ENCODE measurements at places on chromosomes 16 and 17. TPM values are rescaled to one million over a fixed set of nuclear protein-coding genes. Genes with fewer than 3 reads are reported as not detected.
A peak's percentile ranks its signal among the peaks of the same experiment; 100 is the strongest.

DNA sequence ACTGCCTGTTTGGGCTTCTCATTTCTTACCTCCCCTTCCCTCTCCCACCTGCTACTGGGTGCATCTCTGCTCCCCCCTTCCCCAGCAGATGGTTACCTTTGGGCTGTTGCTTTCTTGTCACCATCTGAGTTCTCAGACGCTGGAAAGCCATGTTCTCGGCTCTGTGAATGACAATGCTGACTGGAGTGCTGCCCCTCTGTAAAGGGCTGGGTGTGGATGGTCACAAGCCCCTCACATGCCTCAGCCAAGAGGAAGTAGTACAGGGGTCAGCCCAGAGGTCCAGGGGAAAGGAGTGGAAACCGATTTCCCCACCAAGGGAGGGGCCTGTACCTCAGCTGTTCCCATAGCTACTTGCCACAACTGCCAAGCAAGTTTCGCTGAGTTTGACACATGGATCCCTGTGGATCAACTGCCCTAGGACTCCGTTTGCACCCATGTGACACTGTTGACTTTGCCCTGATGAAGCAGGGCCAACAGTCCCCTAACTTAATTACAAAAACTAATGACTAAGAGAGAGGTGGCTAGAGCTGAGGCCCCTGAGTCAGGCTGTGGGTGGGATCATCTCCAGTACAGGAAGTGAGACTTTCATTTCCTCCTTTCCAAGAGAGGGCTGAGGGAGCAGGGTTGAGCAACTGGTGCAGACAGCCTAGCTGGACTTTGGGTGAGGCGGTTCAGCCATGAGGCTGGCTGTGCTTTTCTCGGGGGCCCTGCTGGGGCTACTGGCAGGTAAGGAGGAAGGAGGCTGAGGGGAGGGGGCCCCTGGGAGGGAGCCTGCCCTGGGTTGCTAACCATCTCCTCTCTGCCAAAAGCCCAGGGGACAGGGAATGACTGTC, at the start of gene CD68:
Gene CD68 (plus strand): TSS at position 638 of the 833 bp plus-strand sequence. CDS start 40 bp downstream, at position 678.
- DNase-seq: peak; percentile 61

DNA sequence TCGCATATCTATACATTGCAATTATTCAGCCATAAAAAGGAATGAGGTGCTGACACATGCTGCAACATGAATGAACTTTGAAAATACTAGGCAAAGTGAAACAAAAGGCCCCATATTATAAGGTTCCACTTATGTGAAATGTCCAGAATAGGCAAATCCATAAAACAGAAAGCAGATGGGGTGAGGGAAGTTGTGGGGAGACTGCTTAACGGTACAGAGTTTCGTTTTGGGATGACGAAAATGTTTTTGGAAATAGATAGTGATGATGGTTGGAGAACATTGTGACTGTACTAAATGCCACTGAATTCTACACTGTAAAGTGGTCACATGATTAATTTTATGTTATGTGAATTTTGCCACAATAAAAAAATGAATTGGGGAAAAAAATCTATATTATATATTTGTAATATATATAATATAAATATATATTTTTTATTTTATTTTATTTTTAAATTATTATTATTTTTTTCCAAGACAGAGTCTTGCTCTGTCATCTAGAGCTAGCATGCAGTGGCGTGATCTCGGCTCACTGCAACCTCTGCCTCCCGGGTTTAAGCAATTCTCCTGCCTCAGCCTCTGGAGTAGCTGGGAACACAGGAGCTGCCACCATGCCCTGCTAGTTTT, 4.2 kb upstream of the GNA13 start:
- DNase-seq: no peak

- no peak for DNase-seq
Measured at GRCh38 chr16:84572096-84572495, 45.8 kb downstream of the COTL1 start.

DNA sequence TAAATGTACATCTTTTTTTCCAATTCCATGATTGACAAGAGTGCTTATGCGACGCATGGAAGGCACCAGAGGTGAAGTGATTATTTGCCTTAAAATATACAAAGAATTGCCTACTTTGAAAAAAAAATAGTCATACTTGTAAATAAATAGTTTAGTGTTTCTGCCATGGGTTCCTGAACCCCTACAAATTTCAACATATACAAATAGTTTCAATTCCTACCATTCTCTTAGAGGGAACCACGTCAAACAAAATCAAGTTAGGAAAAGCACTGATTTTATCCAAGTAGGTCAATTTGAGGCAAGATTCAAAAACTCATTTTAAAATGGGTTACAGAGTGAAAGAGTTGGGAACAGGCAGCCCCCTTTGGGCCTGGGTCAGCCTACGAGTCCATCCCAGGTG, 11.7 kb downstream of the CMTM3 start:
- no peak for DNase-seq

DNA sequence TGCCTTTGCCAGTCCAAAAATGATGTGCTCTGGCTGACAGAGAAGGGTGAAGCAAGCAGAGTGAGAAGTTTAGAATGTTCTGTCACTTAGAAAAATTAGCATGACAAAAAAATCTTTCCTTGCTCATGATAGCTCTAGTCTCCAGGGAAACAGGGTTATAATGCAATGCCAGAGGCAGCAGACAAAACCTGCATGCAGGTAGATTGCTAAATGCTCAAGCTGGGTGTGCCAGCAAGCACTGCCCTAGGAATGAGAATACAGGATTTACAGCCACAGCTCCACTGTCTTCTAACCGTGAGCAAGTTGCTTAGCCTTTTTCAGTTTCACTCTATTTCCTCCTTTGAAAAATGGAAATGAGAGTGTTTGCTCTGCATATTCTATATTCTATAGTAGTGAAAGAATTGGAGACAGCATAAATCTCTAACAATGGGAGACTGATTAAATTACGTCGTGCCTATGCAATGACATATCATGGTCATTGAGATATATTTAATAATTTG, 516.6 kb upstream of the C16orf82 start:
- no peak for DNase-seq

GRCh38 chr17:6995500-6996255, at the start of gene ALOX12:
TSS of gene ALOX12 (plus strand) at chr17:6996049. CDS start at chr17:6996118, 69 bp downstream.
- DNase-seq: no peak

DNA sequence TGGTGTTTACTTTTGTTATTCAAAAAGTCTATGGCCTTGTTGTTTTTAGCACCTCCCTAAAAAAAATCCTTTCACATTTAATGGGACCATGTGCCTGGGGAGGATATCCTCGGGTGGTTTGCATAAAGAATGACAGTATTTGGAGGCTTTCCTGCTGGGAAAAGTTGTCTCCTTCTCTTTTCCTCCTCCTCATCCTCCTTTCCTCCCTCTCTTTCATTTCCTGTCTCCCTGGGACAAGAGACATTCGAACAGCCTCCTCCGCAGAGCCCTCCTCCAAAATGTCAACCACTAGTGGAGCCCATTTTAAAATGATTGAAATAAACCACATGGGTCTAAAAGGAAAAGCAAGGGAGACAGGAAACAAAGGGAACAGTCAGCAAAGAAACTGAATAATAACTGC, 67.4 kb downstream of the MYH13 start:
- no peak for DNase-seq

GRCh38 chr16:86396901-86397311, 113.4 kb upstream of the FOXF1 start:
- no peak for DNase-seq

GRCh38 chr17:79969906-79970305, 65.8 kb downstream of the TBC1D16 start:
- no peak for DNase-seq

- DNase-seq: peak; percentile 87
Measured at GRCh38 chr17:3913531-3914311, 2.5 kb downstream of the P2RX1 start.

The C16orf78 gene
- total RNA-seq: not detected

The TPSD1 gene
- not detected for total RNA-seq

The HSD17B1 gene
- total RNA-seq: 0.86 TPM

All from activated B cell treated with CpG ODN at 0.5 μM for 24 hours (primary cell).